ENCODE measurements at places on chromosomes 3 and 15. TPM values are rescaled to one million over a fixed set of nuclear protein-coding genes. Genes with fewer than 3 reads are reported as not detected.

Gene POTEB
- not detected for total RNA-seq

Gene PEX11A
- total RNA-seq = 1.6 TPM

Gene GAP43
- not detected for total RNA-seq

Gene LYZL4
- not detected for total RNA-seq

Gene CD96
- 32.4 TPM for total RNA-seq
